ENCODE measurements at places on chromosomes 1 and 21. TPM values are rescaled to one million over a fixed set of nuclear protein-coding genes. Genes with fewer than 3 reads are reported as not detected.

GRCh38 chr1:189513091-189513490, 964.6 kb downstream of the BRINP3 start:
- H3K27ac ChIP-seq: no peak overlapping the region
- H3K4me1 ChIP-seq: no peaks in the 10 kb centered on the region
- H3K27me3 ChIP-seq: no peaks in the 10 kb centered on the region
- H3K4me3 ChIP-seq: no peak overlapping the region

DNA sequence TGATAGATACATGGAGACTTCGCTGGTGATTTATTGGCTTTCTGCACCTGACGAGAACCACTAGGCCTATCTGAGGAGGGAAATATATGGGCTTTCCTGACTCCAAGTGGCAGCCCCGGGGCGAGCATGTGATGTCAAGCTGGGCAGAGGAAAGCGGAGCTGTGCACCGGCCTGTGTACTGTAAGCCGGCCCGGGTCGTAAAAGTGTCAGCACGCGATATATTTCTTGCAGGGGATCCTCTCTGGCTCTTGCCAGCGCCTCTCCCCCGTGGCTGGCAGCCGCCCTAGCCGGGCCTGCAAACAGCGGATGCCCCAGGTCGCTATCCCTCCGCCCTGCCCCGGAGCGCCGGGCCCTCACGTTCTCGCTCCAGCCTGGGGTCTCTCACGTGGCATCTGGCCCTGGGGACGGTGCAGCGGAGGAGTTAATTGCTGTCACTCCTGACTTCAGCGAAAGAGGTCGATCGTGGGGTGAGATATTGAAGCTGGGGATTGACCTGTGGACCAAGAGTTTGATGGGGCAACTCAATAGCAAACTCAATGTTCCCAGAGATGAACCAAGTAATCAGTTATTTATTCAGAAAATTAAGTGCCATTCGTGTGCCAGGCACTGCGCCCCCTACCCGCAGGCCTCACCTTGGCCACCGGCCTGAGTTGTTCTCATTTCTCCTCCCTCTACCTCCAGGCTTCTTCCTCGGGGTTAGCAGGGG, 41.0 kb upstream of the HAO2 start:
- peak; percentile 42 for DNase-seq
- H3K4me3 ChIP-seq: peak overlapping the region; percentile 67
- no peaks in the 10 kb centered on the region for H3K36me3 ChIP-seq
- peaks cover 14% of the 10 kb centered on the region for H3K4me1 ChIP-seq
- peak overlapping the region; percentile 15 for H3K27ac ChIP-seq
- H3K27me3 ChIP-seq: peaks cover 26% of the 10 kb centered on the region

GRCh38 chr1:87111659-87112371, 197.4 kb downstream of the HS2ST1 start:
- H3K36me3 ChIP-seq: no peaks in the 10 kb centered on the region
- no peak overlapping the region for H3K27ac ChIP-seq
- no peaks in the 10 kb centered on the region for H3K27me3 ChIP-seq
- no peaks in the 10 kb centered on the region for H3K4me1 ChIP-seq
- no peak overlapping the region for H3K4me3 ChIP-seq
- no peak for DNase-seq

GRCh38 chr1:30864681-30865080, 43.9 kb downstream of the SDC3 start:
- H3K36me3 ChIP-seq: no peaks in the 10 kb centered on the region
- no peak overlapping the region for H3K4me3 ChIP-seq
- H3K27ac ChIP-seq: no peak overlapping the region
- peaks cover 3% of the 10 kb centered on the region for H3K4me1 ChIP-seq

DNA sequence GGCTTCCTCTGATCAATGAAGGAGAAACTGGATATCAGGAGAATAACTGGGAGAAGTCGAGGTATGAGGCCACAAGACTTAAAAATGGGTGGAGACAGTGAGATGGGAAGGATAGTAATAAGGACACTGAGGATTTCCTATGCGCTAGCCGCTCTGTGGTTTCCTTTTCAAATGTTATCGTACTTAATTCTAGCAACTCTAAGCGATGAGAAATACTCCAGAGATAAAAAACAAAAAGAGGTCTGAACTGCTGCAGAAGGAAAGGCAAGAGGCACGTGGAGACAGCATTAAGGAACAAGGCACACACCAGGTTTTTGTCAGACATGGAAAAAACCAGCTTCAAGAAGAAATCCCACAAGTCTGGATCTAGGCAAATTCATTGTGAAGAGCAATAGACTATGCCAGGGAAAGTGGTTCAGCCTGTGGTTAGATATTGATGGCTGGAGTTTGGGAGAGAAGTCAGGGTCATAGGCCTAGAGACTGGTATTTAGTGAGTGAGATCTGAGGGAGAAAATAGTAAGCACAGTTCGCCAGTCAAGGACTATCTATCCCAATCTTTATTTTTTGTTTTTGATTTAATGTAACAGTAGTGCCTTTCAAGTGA, 5.3 kb downstream of the CLCA2 start:
- DNase-seq: no peak
- no peak overlapping the region for H3K4me3 ChIP-seq
- no peak overlapping the region for H3K27ac ChIP-seq
- H3K36me3 ChIP-seq: no peaks in the 10 kb centered on the region
- no peaks in the 10 kb centered on the region for H3K4me1 ChIP-seq
- H3K27me3 ChIP-seq: peaks cover 6% of the 10 kb centered on the region

- H3K4me1 ChIP-seq: peaks cover 8% of the 10 kb centered on the region
- no peak overlapping the region for H3K27ac ChIP-seq
- peaks cover 1% of the 10 kb centered on the region for H3K27me3 ChIP-seq
- no peak overlapping the region for H3K4me3 ChIP-seq
- H3K36me3 ChIP-seq: no peaks in the 10 kb centered on the region
Observed at GRCh38 chr1:218468711-218469110, 123.6 kb downstream of the TGFB2 start.

DNA sequence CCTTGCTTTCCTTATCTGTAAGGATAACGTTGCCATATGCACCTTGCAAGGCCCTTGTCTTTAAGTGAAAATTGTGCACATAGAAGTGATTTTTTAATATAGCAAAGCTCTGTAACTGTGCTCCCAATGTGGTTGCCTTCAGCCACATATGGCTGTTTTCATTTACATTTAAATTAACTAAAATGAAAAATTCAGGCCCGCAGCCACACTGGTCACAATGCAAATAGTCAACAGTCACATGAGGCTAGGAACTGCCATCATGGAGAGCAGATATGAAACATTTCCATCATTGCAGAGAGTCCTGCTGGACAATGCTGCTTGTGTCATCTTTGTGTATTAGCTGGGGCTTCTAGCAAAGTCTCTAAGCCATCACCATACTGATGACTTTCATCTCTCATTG, 83.4 kb downstream of the PGBD5 start:
- H3K4me3 ChIP-seq: no peak overlapping the region
- no peak overlapping the region for H3K27ac ChIP-seq
- no peaks in the 10 kb centered on the region for H3K36me3 ChIP-seq
- H3K27me3 ChIP-seq: peaks cover 2% of the 10 kb centered on the region

- DNase-seq: peak; percentile 88
- H3K4me3 ChIP-seq: no peak overlapping the region
- H3K36me3 ChIP-seq: no peaks in the 10 kb centered on the region
- H3K27me3 ChIP-seq: peaks cover 32% of the 10 kb centered on the region
- peaks cover 39% of the 10 kb centered on the region for H3K4me1 ChIP-seq
- no peak overlapping the region for H3K27ac ChIP-seq
Observed at GRCh38 chr1:31705080-31705866, 1.5 kb upstream of the COL16A1 start.

DNA sequence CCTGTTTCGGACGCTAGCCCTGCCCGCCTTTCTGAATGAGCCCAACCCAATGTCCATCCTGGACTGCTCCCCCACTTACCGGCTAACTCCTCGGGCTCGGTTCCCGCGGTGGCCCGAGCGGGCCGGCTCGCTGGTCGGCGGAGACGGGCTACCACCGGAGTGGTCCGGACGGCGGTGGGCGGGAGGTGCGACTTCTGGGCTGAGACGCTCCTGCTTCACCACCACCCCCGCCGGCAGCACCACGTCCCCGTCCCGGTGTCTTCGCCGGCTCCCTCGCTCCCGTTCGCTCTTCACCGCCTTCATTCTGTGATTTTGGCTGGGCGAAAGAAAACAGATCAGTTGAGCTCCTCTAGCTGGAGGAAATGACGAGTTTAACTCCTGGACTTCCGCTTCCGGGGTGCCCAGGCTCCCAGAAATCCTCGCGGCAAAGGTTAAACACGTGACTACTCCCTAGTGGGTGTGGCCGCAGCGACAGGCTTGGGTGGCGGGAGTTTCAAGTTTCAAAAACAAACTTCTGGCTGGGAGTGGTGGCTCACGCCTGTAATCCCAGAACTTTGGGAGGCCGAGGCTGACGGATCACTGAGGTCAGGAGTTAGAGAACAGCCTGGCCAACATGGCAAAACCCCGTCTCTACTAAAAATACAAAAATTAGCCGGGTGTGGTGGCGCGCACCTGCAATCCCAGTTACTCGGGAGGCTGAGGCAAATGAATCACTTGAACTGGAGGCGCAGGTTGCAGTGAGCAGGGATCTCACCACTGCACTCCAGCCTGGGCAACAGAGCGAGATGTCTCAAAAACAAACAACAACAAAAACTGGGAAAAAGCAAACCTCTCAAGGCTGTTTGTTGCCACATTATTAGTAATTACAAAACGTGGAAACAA, at the start of gene SNIP1:
SNIP1 (minus strand) TSS at position 367 of the 882 bp plus-strand sequence; CDS start at position 303, 64 bp downstream.
- DNase-seq: peak; percentile 94
- H3K27ac ChIP-seq: peak within 1 kb of the TSS; percentile 91
- H3K27me3 ChIP-seq: peaks cover 2% of the 10 kb centered on the region
- H3K4me1 ChIP-seq: peaks cover 42% of the 10 kb centered on the region
- peak within 1 kb of the TSS; percentile 85 for H3K4me3 ChIP-seq

- no peaks in the 10 kb centered on the region for H3K27me3 ChIP-seq
- DNase-seq: peak; percentile 48
- H3K36me3 ChIP-seq: peaks cover 74% of the 10 kb centered on the region
Observed at GRCh38 chr1:160741092-160741501, 2.0 kb downstream of the SLAMF7 start.

GRCh38 chr1:223774134-223774814, 61.9 kb downstream of the CAPN2 start:
- DNase-seq: no peak
- H3K36me3 ChIP-seq: peaks cover 57% of the 10 kb centered on the region
- H3K4me1 ChIP-seq: peaks cover 41% of the 10 kb centered on the region
- no peaks in the 10 kb centered on the region for H3K27me3 ChIP-seq
- H3K27ac ChIP-seq: peak overlapping the region; percentile 70

DNA sequence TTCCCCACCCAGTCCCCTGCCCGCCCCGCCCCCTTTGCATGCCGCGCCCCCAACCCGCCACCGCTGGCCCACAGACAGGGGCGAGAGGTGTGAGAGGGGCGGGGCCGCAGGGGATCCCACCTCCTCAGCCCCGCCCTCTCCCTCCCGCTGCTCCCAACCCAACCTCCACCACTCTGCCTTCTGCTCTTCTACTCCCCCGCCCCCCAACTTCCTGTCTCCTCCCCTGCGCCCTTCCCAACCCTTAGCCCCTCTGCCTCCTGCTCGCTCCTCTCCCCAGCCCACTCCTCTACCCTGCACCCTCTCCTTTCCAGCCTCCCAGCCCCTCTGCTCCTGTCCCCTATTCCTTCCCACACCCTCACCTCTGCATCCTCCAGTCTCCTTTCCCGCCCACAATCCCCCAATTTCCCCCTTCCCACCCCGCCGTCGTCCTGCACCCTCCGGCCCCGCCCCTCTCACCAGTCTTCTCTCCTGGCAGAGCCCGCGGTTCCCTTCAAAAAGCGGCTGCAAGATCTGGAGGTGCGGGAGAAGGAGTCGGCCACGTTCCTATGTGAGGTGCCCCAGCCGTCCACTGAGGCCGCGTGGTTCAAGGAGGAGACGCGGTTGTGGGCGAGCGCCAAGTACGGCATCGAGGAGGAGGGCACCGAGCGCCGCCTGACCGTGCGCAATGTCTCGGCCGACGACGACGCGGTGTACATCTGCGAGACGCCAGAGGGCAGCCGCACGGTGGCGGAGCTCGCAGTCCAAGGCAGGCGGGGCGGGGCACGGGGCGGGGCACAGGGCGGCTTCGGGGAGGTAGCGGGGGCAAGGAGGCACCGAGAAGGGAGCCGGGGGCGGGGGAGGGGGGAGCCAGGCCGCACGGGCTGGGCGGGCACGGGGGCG, 5.4 kb downstream of the OBSCN start:
- H3K4me1 ChIP-seq: peaks cover 5% of the 10 kb centered on the region
- H3K27ac ChIP-seq: peak overlapping the region; percentile 87
- H3K4me3 ChIP-seq: peak overlapping the region; percentile 83
- peak; percentile 96 for DNase-seq
- peaks cover 1% of the 10 kb centered on the region for H3K36me3 ChIP-seq

GRCh38 chr21:32884062-32884461, 112.5 kb upstream of the PAXBP1 start:
- no peak overlapping the region for H3K27ac ChIP-seq
- DNase-seq: no peak
- peaks cover 5% of the 10 kb centered on the region for H3K4me1 ChIP-seq
- no peaks in the 10 kb centered on the region for H3K27me3 ChIP-seq
- H3K36me3 ChIP-seq: no peaks in the 10 kb centered on the region

DNA sequence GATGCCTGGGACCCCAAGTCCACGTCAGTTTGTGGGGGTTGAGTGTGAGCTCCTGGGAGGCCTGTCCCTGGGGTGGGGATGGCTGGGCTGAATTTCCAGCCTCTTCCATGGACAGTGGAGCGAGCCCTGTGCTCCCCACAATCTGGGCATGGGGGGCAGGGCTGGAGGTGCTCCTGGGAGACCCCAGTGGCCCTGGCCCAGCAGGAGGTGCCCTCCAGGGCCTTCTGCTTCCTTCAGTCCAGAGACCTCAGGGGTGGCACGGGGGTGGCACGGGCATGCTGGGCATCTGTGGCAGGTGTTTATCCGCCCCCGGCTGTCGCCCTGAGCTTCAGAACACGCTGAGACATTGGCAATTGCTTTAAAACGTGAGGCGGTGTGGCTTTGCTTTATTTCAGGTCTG, 40.9 kb downstream of the MORN1 start:
- no peak for DNase-seq
- H3K27ac ChIP-seq: no peak overlapping the region
- H3K4me1 ChIP-seq: no peaks in the 10 kb centered on the region
- H3K27me3 ChIP-seq: no peaks in the 10 kb centered on the region

The U2AF1 gene
- total RNA-seq: 31.3 TPM

The CFAP57 gene
- 0.18 TPM for total RNA-seq

The ALG14 gene
- total RNA-seq: 2.5 TPM

The LCE3E gene
- not detected for total RNA-seq

The TMEM82 gene
- not detected for total RNA-seq

The SYT2 gene
- total RNA-seq: not detected

The IGSF9 gene
- 0.07 TPM for total RNA-seq

The MATN1 gene
- 0.45 TPM for total RNA-seq

The IL19 gene
- total RNA-seq: not detected

The CLDN8 gene
- total RNA-seq: not detected

The NUDT4B gene
- not detected for total RNA-seq

The SHISAL2A gene
- 16.2 TPM for total RNA-seq

The PSRC1 gene
- total RNA-seq: 14.0 TPM

The DRAXIN gene
- total RNA-seq: 0.18 TPM

The SUSD4 gene
- total RNA-seq: 0.29 TPM

The RTCA gene
- total RNA-seq: 44.7 TPM

The ERICH3 gene
- total RNA-seq: not detected

All from activated CD8-positive, alpha-beta T cell treated with anti-CD3 and anti-CD28 coated beads for 36 hours (primary cell).